ENCODE measurements at places on chromosomes 7 and 10.

DNA sequence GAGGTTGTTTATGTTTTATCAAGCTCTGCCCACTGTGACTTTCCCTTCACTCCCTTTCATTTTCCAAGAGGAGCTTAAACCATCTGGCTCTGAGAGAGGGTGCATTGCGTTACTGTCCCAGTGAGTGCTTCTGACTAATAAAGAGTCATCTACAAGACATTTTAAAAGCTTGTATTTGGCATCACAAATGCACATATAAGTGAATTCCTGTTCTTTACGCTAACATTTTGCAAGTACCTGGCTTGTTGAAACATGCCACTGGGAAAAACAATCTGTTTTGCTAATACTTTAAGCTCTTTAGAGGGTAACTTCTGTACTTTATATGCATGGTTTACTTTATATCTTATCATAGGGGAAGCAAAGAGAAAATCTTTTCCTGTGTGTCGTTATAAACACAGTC, 534.6 kb upstream of the POM121L12 start:
- no peak for DNase-seq

GRCh38 chr10:88731296-88731695, 25.2 kb downstream of the LIPK start:
- DNase-seq = no peak

DNA sequence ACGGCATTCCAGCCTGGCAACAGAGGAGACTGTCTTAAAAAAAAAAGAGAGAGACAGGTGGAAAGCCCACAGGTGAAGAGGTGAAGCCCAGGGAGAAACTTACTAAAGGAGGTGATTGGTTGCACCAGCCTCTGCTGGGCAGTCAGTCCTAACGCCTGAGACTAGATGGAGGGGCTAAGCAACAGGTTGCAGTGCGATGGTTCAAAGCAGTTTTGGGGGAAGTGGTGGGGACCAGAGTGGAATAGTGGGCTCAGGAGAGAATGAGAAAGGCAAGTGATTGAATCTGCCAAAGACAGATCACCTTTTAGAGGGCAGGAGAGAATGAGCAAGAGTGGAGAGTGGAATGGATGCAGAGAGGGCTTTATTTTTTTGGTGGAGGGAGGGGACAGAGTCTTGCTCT, 100.0 kb upstream of the KCTD7 start:
- DNase-seq = no peak

GRCh38 chr10:88851706-88852105, at the start of gene ANKRD22:
TSS of gene ANKRD22 (minus strand) at chr10:88851844. CDS start at chr10:88851607, 237 bp downstream.
- no peak for DNase-seq

DNA sequence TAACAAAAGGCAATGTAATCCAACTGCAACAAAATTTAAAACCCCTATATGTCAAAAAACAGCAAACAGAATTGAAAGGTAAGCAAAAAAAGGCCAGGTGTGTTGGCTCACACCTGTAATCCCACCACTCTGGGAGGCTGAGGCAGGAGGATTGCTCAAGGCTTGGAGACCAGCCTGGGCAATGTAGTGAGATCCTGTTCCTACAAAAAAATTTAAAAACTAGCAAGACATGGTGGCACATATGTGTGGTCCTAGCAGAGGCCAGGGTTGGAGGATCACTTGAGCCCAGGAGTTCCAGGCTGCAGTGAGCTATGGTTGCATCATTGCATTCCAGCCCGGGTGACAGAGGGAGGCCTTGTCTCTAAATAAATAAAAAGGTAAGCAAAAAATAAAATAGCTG, 212.1 kb upstream of the KLF14 start:
- no peak for DNase-seq

GRCh38 chr10:100468978-100469377, 6.2 kb downstream of the WNT8B start:
- no peak for DNase-seq
